ENCODE measurements at places on chromosomes 13 and 19.

DNA sequence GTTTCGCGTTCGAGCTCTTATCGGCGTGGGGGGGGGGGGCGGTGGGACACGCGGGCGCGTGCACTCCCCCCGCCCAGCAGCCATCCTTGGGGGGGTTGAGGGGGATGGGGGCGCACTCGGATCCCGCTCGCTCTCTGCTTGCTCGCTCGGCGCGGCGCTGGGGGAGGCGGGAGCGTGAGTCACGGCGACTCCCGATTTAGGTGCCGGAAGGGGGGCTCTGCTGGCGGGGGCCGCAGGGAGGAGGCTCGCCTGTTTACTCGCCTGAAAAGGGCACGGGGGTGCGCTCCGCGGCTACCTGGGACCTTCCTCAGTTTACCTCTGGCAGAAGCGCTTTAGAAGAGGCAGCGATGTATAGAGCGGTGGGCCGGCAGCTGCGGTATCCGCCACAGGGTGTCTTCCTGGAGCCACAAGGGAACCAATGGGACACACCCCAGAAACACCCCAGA is 1.1 kb upstream of the PDE4A start:
- no peak for DNase-seq

DNA sequence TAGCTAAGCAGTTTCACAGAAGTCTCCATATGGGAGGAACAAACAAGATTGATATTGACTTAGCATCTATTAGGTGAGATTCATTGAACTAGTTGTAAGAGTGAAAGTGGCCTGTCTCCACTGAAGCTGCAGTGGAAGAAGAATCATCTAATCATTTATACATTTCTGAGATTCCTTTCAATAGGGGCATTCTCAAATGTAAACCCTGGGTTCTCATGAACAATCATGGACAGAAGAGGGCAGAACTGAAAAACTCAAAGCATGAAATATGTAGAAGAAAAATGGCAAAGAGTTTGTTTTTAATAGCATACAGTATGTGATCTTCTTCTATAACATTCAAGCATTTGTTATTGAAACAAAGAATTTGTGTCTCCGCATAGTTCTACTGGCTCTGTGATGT is 17.6 kb upstream of the POSTN start:
- DNase-seq, result no peak

- DNase-seq, result peak; percentile 80
These were observed 2.2 kb upstream of the ZNF665 start for GRCh38 chr19:53195265-53195903.

- no peak for DNase-seq
These were observed 17.7 kb downstream of the POLRMT start for GRCh38 chr19:615619-616018.

GRCh38 chr13:74931698-74932433 is 550.1 kb downstream of the TBC1D4 start:
- DNase-seq, result no peak

DNA sequence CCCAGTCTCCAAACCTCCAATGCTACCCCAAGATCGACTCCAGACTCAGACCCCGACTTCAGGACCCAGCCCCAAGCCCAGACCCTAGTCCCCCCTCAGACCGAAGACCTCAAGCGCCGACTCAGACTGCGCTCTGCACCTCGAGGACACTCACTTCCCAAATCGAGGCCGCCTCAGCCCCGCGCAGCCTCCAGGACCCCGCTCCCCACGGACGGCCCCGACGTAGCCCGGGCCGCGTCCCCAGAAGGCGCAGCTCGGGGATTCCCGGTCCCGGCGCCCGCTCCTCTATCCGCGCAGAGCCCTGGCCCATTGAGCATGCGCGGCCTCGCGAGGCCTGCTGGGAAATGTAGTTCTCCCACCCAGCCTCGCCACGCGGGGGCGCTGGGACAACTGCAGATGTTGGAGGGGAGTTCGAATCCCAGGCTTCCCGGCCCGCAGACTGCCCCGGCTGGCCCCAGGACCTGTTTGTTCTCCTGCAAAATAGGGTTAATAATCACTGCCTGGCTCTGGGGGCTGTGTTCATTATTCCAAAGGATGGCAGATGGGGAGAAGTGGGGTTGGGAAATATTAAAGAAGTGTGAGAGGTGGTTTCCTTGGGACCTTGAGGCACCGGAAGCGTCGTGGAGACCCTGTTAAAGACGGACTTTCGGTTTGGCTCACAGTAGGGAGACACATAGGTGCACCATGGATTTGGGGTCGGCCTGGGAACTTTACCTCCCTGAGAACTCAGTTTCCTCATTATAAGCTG is at the start of gene APBA3:
Gene APBA3, minus strand, starts transcription at position 311 of the 748 bp plus-strand sequence. CDS start 1,428 bp downstream, outside the sequence.
- peak; percentile 99 for DNase-seq

DNA sequence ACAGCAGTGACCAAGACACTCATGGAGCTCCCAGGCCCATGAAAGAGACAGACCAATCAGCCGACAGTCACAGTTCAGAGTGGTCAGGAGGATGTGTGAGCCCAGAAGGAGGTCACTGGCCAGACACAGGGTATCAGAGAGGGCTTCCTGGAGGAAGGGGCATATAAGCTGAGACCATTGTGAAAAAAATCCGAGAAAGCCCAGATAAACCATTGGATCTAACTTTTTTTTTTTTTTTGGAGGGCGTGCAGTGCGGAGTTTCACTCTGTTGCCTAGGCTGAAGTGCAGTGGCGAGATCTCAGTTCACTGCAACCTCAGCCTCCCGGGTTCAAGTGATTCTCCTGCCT is 4.2 kb downstream of the ITPKC start:
- no peak for DNase-seq

DNA sequence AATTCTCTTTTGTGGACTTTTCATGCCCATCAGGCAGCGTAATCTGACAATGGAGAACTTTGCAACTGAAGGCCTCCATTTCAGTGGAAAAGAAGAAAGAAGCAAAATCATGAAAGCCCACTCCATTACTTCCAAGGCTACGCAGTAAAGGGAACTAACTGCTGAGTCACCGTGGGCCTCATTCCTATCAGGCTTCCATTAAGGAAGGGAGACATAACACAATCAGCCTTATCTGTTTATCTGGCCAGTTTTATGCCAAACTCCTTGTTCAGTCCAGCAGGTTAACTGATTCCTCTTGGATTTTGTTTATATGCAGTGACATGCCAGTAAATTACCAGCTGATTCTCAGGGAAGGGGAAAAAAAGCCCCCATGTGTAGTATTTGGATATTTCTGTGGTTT is 56.8 kb upstream of the KATNAL1 start:
- DNase-seq, result no peak

GRCh38 chr13:110254151-110254679 is 52.7 kb downstream of the COL4A1 start:
- DNase-seq, result no peak

DNA sequence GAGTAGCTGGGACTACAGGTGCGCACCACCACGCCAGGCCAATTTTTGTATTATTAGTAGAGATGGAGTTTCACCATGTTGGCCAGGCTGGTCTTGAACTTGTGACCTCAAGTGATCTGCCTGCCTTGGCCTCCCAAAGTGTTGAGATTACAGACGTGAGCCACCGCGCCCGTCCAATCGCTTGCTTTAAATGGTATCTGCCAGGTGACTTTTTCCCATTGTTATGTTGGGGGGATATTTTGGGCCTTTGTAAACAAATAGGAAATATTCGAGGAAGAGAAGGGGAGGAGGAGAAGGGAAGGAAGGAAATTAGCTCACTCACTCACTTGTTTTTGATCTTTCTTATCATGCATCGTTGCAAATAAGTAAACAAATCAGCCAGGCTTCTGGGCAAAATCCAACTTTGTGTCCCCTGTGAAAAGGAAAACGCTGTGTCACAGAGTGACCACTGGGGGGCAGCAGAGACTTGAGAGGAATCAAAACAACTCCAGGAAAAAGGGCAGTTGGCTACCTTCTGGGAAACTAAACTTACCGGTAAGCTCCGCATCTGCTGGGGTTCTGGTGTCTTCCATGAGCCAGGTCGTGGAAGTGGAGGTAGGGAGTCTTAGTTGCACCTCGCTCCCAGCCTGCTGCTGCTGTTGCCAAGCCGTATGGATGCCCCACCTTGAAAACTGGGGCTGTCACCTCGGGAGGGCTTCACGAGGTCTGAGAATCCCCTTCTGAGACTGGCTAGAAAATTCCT is 9.3 kb upstream of the RANBP3 start:
- DNase-seq, result peak; percentile 82
